ENCODE measurements at places on chromosomes 12 and 14.

GRCh38 chr12:50690925-50691324 is 73.0 kb upstream of the ATF1 start:
- no peak for DNase-seq

DNA sequence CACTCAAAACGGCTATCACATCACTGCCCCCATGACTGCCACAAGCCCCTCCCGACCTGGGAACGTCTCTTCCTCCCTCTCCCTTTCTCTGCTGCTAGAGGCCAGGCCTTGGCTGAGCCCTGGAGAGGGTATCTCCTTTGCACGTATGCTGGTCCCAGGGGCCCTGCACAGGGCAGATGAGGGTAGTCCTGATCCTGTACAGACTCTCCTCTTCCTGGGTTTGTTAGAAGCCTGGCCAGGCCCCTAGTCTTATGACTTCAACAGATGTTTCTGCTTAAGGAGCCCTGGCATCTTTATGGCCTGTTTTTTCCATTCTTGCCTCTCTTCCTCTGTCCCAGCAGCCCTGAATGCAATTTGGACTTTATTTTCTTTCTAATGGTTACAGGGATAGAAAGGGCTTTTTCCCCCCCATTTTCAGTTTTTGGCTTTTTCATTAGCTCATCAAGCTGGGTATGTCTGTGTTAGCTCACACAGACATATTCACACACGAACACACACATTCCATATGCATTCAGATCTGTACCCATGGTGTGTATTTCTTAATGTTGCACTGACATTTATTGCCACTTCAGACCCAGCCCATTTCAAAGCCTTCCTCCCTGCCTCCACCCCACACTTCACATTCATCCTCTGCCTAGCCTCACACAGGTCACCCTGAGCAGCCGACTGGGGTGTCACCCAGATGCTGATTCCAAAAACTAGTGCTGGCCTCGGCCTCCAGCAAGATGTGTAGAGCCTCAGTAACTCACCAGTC is 203.2 kb downstream of the ZFP36L1 start:
- peak; percentile 85 for DNase-seq

- DNase-seq, result no peak
These were observed 9.2 kb upstream of the ADAM21 start for GRCh38 chr14:70442750-70443149.

DNA sequence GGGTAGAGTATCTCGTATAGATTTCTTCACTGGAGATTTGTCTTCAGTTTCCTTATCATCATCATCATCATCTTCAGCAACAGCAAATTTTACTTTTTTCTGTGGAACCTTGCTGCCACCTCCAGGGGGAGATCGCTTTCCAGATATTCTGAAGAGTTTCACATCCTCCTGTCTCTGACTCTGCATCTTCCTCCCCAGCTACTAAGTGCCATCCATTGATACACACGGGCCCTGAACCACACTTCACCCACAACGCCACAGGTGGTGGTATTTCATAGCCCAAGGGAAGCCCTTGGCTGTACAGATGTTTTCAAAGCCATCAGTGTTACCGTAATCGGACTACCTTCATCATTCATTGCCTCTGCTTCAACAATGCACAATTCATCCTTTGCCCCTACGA is 82.2 kb downstream of the PPP2R5C start:
- no peak for DNase-seq

- DNase-seq, result no peak
These were observed 31.1 kb downstream of the PITPNM2 start for GRCh38 chr12:123119808-123120207.

- no peak for DNase-seq
These were observed 1.4 kb downstream of the HECTD4 start for GRCh38 chr12:112380663-112381405.

GRCh38 chr12:85468356-85469157 is 188.5 kb downstream of the ALX1 start:
- DNase-seq, result peak; percentile 63

- no peak for DNase-seq
These were observed 33.6 kb downstream of the GYS2 start for GRCh38 chr12:21571046-21571445.

Data from fibroblast of skin of scalp (primary cell).